ENCODE measurements at places on chromosomes 7 and 10.

DNA sequence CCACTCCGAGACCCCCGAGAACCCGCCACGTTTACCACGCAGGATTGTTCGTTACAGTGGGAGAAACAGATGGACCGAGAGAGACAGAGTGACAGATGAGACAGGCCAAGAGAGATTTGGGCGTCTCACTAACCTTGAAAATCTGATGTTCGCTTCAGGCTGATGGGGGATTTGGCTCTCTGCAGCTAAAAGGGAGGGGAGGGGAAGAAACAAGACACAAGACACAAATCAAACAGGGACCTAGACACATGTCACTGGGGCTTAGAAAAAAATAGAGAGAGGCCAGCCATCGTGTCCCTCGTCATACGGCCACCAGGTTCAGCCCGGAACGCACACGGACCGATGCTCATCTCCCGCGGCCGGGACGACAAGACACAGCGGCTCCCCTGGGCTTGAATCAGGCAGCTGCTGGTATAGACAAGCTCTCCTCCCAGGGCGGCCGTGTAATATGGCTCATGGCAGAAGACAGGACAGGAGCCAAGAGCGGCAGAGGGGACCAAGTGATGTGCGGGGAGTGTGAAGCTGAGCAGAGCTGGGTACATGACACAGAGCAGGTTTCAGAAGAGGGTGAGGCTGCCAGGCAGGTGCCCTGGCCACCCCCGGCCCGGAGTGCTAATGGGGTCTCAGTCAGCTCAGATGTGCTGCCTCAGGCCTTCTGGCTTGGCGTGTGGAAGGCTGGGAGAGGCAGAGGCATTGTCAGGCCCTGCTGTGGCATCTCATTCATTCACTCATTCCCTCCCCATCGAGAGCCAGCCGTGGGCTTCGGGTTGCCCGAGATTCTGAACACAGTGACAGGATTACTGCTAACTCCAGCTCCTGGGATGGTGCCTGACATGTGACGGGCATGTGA, 88.5 kb upstream of the GNA12 start:
- no peak for DNase-seq

- DNase-seq, result no peak
Measured at GRCh38 chr7:132113536-132114371, 462.5 kb downstream of the PLXNA4 start.

DNA sequence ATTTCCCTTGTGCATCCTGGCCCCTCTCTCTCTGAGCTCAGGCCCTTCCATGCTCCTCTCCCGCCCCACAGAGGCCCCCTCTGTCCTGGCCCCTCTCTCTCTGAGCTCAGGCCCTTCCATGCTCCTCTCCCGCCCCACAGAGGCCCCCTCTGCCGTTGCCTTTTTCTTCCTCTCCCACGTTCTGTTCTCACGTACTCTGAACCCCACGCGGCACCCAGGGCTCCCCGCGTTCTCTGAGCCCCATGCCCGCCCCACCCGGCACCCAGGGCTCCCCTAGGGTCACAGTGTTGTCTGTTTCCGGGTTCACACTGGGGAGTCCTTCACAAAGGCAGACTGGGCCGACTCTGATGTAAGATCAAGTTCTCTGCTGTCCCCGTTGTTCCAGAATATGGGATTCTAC, 336.8 kb downstream of the DNAJB6 start:
- no peak for DNase-seq

DNA sequence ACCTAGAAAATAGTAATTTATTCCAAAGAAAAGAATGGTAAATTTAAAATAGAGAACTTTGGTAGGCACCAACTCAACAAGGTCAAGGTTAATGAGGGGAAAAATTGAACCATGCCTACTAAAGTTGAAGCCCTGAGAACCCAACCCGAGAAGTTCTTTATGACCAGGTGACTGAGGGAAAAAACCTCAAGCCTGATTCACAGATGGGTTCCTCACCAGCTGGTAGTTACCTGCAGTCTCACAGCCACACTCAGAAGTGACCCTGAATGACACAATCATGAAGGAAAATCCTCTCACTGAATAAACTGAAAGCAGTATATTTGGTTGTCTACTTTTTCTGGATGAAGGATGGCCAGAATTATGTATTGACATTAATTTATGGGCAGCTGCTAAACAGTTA, 7.0 kb downstream of the C10orf67 start:
- DNase-seq, result no peak

DNA sequence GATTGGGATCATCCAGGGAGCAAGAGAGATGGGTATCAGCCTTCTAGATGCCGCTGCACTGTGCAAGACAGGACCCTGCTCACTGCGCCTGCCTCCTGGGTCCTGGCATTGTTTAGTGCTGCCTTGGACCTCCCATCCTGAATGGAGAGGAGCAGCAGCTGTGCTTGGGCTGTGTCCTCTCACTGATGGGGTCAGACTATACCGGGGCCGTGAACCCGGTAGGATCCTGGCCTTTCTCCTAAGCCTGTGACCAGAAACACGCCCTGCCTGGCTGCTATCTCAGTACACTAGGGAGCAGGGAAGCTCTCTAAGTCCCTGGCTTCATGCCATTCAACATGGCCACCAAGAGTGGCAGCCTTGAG, 309.4 kb upstream of the ZNF32 start:
- DNase-seq, result no peak

DNA sequence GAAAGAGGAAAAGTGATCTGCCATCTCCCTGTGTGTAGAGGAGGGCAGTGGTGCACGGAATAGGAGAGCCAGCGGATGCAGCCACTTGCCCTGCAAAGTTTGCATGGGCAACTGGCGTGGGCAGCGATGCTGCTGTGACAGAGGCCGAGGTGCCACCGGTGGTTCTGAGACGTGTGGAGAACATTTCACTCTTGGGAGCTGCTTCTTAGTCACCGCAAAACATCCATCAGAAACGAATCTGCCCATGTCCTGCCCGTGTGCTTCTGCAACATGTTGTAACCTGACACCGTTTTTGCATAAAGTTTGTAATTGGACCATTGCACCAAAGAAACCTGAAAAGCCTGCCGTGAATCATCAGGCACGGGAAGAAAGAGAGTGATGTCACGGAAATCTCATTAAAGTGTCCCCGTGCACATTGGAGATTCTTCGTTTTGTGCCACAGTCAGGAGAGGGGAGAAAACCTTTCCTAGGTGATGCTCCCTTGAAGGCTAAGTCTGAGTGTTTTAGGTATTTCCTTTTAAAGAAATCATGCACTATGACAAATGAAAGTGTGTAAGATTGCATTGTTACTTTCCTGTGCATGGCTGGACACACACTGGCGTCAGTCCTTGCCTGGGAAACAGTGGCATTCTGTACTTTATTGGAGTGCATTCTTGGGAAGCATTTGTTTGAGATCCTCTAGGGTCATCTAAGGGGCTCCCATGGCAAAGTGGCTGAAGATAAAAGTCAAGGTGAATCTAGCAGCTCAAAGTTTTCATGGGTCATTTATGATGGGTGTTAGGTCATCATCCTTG, 302.6 kb downstream of the KLF6 start:
- DNase-seq, result peak; percentile 48

GRCh38 chr10:11447586-11447985, 163.9 kb downstream of the USP6NL start:
- no peak for DNase-seq

GRCh38 chr7:112422842-112423496, 27.3 kb upstream of the IFRD1 start:
- peak; percentile 78 for DNase-seq

DNA sequence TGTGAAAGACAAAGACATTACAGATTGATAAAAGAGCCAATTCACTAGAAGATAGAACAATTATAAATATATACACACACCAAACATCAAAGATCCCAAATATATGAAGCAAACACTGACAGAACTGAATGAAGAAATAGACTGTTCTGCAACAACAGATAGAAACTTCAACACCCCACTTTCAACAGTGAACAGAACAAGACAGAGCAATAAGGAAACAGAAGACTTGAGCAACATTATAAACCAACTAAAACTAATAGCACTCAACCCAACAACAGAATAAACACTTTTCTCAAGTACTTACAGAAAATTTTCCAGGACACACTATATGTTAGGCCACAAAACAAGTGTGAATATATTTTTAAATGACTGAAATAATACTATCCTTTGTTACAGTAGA, 10.9 kb downstream of the CDCA7L start:
- DNase-seq, result no peak

GRCh38 chr10:50503661-50504320, 120.0 kb downstream of the SGMS1 start:
- DNase-seq, result no peak

GRCh38 chr10:86659721-86660453, 5.5 kb downstream of the OPN4 start:
- DNase-seq, result no peak

DNA sequence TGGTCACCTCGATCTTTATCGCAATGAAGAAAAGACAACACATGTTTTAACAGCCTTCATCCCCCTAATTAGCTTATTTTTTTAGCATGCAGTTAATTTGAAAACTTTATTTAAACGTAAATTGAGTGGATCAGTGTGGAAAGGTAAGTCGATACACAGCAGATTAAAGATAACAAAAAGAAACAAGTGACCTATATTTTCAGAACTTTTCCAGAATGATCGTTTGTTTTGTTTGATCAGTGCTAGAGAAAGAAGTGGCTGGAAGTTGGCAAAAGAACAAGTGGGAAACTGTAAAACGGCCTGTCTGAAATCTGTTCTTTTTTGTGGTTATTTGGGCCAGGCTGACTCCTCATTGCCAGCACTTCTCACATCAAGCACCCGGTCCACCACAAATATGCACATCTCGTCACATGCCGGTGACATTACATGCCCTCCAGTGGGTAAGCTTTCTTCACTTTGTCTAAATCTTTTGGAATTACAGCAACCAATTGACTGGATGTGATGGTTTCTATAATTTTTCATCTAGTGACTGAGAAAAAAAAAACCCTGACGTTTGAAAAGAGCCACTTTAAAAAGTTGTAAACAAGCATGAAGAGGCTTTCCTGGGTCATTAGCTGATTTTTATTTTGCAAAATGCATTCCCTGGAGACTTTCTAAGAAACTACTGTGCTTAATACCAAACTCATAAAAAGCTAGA, 33.2 kb downstream of the C7orf33 start:
- DNase-seq, result peak; percentile 60

GRCh38 chr10:16847644-16848043, 30.4 kb upstream of the RSU1 start:
- no peak for DNase-seq

- no peak for DNase-seq
Measured at GRCh38 chr10:114261076-114261475, 22.0 kb downstream of the VWA2 start.

GRCh38 chr7:55194522-55194921, 170.6 kb upstream of the LANCL2 start:
- no peak for DNase-seq

DNA sequence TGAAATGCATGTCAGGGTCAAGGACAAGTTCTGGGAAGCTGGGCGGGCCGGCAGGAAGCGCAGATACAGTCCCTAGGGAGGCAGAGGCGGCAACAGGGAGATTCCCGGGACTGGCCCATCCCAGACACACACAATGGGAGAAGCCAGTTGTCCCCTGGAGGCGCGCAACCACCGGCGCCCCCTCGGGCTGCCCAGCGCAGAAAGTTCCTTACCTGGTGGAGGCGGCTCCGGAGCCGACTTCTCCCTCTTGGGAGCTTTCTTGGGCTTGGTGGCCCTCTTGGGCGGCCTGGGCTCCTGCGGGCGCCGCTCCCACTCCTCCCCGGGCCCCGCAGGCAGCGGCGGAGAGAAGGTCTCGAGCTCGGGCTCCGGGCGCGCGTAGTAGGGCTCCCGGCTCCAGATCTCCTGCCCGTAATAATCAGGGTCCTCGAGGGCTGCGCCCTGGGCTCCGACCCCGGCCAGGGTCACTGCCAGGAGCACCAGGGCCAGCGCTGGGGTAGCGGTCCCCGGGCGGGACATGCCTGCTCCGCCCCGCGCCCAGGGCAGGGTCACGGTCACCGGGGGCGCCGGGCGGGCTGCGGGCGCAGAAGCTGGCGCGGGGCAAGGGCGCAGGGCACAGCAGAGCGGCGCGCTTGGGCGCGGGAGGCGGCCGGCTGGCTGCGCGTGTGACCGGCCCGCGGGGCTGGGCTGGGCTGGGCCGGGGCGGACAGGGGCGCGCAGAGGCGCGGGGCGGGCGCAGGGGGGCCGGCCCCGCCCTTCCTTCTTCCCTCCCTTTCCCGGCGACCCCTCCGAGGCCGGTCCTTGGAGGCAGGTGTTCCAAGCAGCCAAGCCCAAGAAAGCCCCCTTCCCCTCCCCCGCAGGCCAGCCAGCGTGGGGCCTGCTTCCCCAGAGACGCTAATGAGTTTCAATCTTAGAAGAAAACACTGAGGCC, at the start of gene CPXM2:
TSS of gene CPXM2 (minus strand) at position 664 of the 928 bp plus-strand sequence. CDS start at position 516, 148 bp downstream.
- DNase-seq, result no peak

- DNase-seq, result no peak
Measured at GRCh38 chr7:46660402-46660980, 739.4 kb upstream of the IGFBP3 start.

- no peak for DNase-seq
Measured at GRCh38 chr10:69862882-69863530, 61.3 kb downstream of the COL13A1 start.

GRCh38 chr10:84342584-84342983, 14.2 kb downstream of the CCSER2 start:
- no peak for DNase-seq

DNA sequence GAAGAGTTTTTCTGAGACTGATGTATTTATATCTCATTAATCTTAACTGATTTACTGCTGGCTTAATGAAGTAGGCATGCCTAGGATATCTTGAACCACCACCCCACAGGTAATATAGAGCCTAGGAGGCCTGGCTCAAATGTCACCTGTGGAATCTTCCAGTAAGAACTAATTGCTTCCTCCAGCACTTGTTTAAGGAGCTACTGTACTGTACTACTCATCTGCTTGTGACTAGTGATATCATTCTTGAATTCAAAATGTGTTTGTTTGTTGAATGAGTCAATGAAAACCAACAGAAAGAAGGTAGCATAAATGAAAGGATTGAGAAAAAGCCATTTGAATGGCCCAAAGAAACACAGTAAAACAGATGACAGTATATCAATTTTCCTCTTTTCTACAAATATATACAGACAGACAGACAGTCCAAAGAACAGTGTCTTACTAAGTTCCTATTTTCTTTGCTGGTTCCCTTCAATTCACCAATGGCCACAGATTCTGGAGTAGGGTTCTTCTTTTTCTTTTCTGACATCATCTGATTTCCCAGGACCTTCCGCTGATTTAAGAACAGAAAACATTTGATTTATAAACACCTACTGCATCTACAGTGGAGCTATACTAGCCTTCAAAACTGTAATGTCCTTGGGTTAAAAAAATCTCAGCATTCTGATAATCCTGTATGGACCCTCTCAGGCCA, 43.7 kb upstream of the SLIT1 start:
- DNase-seq, result peak; percentile 81

GRCh38 chr7:80135309-80136104, 876 bp downstream of the GNAI1 start:
- peak; percentile 60 for DNase-seq

- no peak for DNase-seq
Measured at GRCh38 chr7:150570556-150571465, 3.6 kb downstream of the GIMAP4 start.

- no peak for DNase-seq
Measured at GRCh38 chr7:98526059-98526458, 91.0 kb upstream of the NPTX2 start.

Data from suppressor macrophage treated with lipopolysaccharide for 1 hour (primary cell).